ENCODE measurements at places on chromosomes 7 and 10.

- no peak for DNase-seq
These were observed 91.4 kb upstream of the CCDC71L start for GRCh38 chr7:106752367-106752766.

DNA sequence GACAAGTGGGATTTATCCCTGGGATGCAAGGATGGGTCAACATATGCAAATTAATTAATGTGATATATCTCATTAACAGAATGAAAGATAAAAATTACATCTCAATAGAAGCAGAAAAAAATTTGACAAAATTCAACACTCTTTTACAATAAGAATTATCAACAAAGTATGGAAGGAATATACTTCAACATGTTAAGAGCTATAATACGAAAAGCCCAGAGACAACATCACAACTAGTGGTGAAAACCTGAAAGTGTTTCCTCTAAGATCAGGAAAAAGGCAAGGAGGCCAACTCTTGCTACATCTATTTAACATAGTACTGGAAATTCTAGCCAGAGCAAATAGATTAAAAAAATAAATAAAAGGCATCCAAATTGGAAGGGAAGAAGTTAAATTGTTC lies 970.0 kb upstream of the POT1 start:
- no peak for DNase-seq

DNA sequence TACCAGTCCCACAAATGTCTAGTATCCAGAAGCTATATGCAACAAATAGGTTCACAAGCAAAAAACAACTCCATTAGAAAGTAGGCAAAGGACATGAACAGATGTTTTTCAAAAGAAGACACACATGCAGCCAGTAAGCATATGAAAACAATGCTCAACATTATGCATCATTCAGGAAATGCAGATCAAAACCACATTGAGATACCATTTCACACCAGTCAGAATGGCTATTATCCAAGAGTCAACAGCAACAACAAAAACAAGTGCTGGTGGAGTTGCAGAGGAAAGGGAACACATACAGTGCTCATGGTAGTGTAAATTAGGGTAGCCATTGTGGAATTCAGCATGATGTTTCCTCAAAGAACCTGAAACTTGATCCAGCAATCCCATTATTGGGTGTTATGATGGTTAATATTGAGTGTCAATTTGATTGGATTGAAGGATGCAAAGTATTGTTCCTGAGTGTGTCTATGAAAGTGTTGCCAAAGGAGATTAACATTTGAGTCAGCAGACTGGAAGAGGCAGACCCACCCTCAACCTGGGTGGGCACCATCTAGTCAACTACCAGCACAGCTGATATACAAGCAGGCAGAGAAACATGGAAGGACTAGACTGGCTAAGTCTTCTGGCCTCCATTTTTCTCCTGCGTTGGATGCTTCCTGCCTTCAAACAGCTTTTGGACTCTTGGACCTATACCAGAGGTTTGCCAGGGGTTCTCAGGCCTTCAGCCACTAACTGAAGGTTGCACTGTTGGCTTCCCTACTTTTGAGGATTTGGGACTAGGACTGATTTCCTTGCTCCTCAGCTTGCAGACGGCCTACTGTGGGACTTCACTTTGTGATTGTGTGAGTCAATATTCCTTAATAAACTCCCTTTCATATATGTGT lies 218.4 kb upstream of the SEMA3D start:
- no peak for DNase-seq

GRCh38 chr10:114753126-114753525 lies 68.5 kb upstream of the FHIP2A start:
- DNase-seq, result no peak

DNA sequence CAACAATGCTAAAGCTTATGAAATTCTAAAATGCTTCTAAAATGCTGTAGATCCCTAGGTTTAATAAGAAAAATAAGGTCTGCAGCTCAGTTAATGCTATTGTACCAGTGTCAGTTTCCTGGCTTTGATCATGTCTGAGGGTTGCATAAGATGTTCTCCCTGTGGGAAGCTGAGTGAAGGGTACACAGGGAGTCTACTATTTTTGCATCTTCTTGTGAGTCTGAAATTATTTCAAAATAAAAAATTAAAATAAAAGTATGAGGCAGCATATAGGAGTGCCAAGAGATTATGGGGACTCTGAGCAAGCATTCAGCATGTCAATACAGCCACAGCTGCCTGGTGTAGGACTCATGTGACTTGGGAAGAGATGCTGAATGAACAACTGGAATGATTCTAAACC lies 14.7 kb downstream of the CHST15 start:
- no peak for DNase-seq

- no peak for DNase-seq
These were observed 89.9 kb downstream of the CHST15 start for GRCh38 chr10:124003481-124003870.

GRCh38 chr7:106143711-106144337 lies 31.7 kb upstream of the SYPL1 start:
- DNase-seq, result no peak

DNA sequence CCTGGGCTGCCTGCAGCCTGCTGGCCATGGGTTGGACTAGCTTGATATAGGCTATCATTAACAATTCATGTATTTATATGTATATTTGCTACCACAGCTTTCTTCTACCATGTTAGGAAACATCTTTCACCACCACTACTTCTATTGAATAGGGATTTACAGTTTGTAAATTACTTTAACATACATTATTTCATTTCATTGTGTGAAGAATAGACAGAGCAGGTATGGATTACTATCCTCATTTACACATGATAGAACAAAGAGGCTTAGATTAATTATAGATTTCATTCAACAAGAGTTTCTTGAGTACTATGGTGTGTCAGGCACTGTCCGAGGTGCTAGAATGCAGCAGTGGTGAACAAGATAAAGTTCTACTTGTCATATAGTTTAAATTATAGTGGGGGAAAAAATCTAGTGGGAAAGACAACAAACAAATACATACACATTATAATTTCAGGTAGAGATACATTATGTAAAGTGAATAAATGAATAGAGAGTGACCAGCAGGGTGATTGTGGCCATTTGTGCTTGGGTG lies 20.6 kb downstream of the VTI1A start:
- DNase-seq, result no peak

GRCh38 chr7:34406848-34407530 lies 251.0 kb upstream of the NPSR1 start:
- DNase-seq, result no peak

Data from GM20000 (cell line).